ENCODE measurements at places on chromosomes 5 and 9. TPM values are rescaled to one million over a fixed set of nuclear protein-coding genes. Genes with fewer than 3 reads are reported as not detected.

GRCh38 chr5:143241892-143242291 is 161.6 kb downstream of the NR3C1 start:
- peak; percentile 29 for DNase-seq

CCDC192 gene
- total RNA-seq = not detected

DNA sequence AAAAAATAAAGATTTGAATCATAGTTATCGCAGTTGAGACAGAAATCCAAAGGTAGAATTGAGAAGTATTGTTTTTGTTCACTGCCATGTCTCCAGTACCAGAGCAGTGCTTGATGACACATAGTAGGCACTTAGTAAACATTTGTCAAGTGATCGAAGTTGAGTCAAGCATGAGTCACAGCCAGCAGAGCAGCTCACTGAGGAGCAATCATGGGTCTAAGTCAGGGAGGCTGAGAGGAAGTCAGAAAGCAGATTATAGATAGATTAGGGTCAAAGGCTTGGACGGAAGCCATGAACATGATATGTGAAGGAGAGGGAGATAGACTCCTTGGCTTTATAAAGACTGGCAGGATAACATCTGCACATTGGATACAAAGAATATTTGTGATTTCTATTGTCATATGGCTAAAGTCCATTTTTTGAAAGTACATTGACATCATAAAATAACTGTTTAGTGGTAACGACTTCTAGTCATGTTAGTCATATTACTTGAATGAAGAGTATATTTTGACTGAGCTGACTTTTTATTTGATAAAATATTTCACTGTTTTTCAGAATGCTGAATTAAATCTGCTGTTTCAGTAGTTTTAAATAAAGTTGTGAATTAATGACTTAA is 168.5 kb downstream of the RAB3C start:
- DNase-seq = peak; percentile 82

GRCh38 chr5:25448190-25448621 is 803.4 kb upstream of the CDH10 start:
- DNase-seq = no peak

TIMD4 gene
- not detected for total RNA-seq

ENG gene
- total RNA-seq = 23.0 TPM

DNA sequence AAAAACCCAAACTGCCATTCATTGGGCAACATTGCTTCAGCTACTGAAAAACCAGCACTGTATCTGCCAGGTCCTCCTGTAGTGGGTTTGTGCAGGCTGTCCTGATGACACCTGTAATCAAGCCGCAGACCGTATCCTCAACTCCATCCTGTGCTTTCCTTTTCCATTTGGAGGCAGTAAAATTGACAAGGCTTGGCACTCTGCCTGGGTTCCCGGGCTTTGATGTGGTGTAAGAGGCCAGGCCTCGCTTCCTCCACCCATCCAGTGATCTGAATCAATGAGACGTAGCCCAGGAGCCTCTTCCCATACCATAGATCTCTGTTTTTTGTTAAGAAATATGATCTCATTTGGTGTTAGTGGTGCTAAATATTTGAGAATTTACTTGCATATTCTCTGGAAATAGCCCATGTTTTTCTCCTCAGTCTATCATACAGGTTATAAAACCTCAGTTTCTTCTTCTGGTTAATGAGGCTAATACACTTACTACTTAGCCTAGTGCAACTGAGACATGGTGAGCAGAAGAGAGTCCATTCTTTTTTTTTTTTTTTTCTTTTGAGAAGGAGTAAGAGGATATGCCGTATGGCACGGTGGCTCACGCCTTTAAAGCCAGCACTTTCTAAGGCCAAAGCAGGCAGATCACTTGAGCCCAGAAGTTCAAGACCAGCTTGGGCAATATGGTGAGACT is 34.8 kb downstream of the LSM11 start:
- peak; percentile 90 for DNase-seq

CCDC152 gene
- 0.03 TPM for total RNA-seq

DNA sequence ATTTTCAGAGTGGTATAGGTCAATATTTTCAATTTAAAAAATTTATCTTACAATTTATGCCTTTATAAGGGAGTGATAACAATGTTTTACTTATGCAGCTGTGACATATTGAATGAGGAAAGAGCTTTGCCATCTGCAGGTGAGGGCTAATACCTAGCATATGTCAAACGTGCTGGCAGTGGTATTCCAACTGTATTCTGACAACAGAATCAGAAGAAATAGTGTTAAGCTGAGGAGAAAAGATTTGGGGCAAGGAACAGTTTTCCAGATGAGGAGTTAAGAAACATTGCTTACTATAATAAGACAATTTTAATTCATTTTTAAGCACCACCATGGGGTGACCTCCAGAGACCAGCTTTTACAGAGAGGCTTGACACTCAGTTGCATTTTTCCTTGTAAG is 267.8 kb upstream of the ZNF608 start:
- DNase-seq = no peak

ADAM19 gene
- total RNA-seq = 33.5 TPM

BTNL3 gene
- total RNA-seq = not detected

DNA sequence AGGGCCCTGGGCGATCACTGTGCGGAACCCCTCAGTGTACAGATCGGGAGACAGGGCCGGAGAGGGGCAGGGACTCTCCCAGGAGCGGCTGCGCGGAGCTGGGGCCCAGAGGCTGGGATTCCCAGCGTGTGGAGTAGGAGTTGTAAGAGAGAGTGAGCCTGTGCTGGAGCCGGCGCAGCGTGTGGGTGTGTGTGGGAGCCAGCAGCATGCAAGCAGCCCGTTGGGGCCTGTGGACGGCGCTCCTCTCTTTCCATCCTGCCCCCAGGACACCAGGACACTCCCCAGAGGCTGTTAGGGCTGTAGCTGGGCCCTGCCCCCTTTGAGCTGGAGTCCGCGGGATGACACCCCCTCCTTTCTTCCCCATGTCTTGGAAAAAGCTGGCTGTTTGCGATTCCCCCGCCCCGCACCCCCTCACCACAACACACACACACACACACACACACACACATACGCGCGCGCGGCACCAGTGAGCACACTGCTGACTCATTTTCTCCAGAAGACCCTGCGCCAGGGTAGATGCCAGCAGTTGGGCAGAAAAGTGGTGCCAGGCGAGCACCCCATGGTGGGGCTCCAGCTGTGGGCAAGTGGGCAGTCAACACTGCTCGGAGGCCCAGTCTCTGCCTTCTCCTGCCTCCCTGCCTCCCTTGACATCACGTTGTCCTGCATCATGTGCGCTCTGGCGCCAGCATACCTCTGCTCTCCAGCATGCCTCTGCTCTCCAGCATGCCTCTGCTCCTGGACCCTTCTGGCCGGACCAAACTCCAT is 1.5 kb downstream of the COL27A1 start:
- DNase-seq = peak; percentile 73

- DNase-seq = no peak
Measured at GRCh38 chr5:91420879-91421278, 37.8 kb upstream of the ARRDC3 start.

PTRH1 gene
- 27.1 TPM for total RNA-seq

DNA sequence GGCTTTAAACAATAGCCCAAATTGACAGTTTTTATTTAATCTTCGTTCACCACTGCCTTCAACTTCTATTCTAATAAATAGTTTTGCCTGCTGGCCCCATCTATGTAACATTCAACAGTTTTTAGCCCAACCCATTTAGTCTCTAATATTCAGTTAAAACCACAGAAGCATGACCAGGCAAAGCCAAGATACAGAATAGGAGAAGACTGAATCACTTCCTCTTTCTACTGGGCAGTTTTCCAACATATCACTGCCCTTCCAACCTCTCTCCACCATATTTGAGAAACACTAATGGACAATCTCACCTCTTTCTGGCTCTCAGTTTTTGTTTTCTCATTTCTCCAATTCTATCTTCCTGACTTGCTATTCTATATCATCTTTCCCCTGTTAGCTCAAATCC is 352.9 kb downstream of the DNAH5 start:
- peak; percentile 97 for DNase-seq

DNA sequence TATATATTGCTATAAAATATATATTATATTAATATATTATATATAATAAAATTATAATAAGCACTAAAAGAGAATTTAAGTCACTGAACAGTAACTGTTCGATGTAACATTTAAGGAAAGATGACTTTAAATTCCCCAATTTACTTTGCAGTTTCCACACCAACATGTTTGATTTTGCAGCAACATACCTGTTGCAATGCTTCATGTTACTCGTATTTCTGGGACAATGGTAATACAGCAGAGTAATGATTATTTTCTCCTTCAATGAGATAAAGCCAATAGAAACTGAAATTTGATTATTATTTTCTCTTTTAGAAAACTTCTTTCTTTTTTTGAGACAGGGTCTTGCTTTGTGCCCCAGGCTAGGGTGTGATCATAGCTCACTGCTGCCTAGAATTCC is 9.5 kb upstream of the NAA35 start:
- DNase-seq = no peak

DNA sequence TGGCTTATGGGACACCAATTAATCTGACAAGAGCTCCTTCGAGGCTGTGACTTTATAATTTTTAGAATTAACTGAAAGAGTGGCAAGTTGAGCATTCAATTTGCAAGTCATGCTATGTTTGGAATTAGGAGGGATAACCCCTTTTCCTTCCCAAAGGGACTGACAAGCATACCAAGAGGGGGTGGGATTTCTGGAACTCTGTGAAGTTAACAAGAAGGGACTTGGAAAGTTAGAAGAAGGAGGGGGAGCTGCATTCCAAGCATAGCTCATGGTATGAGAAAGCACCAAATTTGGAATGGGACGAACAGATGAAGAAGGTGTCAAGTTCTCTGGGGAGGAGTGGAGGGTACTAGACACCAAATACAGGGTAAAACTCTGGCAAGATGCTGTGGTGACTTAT is 8.9 kb upstream of the PALM2AKAP2 start:
- DNase-seq = peak; percentile 50

ALDOB gene
- total RNA-seq = not detected

INSYN2B gene
- total RNA-seq = 14.0 TPM

DNA sequence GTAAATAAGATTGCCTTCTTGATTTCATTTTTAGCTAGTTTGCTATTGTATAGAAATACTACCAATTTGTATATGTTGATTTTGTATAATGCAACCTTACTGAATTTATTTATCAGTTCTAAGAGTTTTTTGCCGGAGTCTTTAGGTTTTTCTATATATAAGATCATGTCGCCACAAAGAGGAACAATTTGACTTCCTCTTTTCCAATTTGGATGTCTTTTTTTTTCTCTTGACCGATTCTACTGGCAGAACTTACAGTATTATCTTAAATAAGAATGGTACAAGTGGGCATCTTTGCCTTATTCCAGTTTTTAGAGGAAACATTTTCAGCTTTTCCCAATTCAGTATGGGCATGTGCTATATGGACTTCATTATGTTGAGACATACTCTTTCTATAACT is 624.7 kb upstream of the ACO1 start:
- no peak for DNase-seq

DNA sequence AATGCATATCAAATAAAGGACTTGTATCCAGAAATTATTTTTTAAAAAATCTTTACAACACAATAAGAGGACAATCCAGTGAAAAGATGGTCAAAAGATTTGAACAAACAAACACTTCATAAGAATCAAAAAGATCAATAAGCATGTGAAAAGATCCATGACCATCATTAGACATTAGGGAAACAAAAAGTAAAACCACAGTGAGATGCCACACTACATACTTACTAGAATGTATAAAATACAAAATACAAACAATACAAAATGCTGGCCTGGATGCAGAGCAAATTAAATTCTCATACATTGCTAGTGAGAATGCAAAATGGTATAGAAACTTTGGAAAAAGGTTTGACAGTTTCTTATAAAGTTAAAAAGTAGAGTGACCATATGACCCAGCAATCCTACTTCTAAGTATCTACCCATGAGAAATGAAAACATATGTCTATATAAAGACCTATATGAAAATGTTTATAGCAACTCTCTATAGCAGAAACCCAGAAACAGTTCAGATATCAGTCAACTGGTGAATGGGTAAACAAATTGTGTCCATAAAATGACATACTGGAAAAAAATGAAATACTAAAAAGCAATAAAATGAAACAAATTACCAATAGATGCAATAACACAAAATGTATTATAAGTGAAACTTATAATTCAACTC is 426.1 kb downstream of the RAB3C start:
- DNase-seq = no peak

GRCh38 chr9:134459573-134459972 is 133.3 kb downstream of the RXRA start:
- DNase-seq = no peak

DNA sequence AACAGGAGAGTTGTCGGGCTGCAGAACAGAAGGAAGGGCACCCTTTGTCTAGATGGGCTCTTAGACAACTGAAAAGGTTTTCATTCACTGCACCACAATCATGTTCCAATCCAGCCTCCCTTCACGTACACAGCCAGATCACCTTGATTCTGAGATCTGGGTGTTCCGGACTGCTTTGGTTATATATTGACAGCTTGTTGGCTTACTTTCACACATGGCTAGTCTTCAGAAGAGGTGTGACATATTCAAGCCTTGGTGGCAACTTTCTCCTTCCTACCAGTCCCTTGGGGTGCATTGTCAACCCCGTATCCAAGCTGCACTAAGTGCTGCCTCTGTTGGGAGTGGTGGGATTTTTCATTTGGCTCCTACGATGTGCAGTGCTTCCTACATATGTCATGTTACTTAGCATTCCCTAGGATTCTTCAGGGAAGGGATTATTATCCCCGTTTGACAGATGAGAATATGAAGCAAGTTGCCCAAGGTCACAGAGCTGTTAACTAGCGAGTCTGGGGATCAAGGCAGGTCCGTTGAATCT is 100.6 kb downstream of the LIFR start:
- no peak for DNase-seq

DNA sequence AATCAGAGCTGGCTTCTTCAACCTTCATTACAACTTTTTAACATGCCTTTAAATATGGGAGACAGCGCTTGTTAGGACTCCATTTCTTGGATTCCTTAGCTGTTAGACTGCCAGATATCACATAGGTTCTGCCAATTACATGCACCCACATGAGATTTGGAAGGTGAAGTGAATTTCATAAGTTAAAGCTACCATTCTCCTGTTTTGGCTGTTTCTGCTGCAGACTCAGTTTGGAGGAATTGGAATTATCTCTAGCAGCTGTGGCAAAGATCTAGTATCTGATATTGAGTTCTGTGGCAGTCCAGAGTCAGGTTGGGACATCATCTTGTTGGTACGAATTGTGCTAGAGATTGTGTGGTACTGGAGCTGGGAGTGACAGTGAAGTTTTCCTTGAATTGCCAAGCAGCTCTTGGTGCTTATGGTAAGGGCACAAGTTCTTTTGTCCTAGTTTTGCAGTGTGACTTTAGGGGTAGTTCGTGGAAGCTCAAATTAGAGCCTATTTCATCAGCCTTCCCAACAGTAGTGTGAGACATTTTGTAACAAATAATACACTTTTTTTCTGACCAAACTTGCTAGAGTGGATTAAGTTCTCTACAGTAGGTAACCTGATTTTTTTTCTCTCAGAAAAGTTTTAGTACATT is 9.1 kb upstream of the PJA2 start:
- no peak for DNase-seq

DNA sequence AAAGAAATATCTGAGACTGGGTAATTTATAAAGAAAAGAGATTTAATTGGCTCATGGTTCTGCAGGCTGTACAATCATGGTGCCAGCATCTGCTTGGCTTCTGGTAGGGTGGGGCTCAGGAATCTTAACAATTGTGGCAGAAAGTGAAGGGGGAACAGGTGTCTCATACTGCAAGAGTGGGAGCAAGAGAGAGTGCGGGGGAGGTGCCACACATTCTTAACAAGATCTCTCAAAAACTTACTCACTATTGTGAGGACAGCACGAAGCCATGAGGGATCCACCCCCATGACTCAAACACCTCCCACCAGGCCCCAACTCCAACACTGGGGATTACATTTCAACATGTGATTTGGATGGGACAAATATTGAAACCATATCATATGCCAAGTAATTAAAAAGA is 70.1 kb upstream of the PANK3 start:
- peak; percentile 31 for DNase-seq

All from HT1080 (cell line).